ENCODE measurements at places on chromosomes 2 and 18.

GRCh38 chr2:10564876-10565445 is 116.8 kb upstream of the ODC1 start:
- DNase-seq, result no peak

- DNase-seq, result no peak
Observed at GRCh38 chr2:100283724-100284501, 38.4 kb downstream of the LONRF2 start.

GRCh38 chr2:23988371-23988770 is 21.5 kb upstream of the MFSD2B start:
- DNase-seq, result peak; percentile 44

DNA sequence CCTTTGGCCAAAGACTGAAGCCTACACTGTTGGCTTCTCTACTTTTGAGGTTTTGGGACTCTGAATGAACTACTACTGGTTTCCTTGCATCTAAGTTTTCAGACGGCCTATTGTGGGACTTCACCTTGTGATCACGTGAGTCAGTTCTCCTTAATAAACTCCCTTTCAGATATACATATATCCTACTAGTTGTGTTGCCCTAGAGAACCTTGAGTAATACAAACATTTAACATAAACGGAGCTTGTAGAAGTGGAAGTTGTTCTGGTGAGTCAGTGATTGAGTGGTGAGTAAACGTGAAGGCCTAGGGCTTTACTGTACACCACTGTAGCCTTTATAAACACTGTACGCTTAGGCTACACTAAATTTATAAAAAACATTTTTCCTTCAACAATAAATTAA is 107.2 kb upstream of the CDH2 start:
- DNase-seq, result no peak

DNA sequence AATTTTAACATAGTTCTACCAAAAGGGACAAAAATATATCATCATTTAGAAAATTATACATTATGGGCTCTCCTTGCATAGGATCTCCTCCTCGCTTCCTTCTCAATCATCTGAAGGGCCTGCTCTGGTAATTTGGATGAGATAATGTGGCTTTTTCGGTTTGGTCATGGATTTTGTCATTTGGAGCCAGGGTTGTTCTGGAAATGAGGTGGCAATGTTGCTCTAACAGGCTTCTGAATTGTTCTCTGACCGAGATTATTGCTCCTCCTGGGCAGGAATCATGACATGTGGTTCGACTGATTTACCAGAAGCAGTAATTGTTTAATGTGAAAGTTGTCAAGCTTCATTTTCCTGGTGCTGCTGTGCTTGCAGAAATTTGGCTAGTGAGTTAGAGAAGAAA is 194.7 kb upstream of the ERBB4 start:
- DNase-seq, result no peak

DNA sequence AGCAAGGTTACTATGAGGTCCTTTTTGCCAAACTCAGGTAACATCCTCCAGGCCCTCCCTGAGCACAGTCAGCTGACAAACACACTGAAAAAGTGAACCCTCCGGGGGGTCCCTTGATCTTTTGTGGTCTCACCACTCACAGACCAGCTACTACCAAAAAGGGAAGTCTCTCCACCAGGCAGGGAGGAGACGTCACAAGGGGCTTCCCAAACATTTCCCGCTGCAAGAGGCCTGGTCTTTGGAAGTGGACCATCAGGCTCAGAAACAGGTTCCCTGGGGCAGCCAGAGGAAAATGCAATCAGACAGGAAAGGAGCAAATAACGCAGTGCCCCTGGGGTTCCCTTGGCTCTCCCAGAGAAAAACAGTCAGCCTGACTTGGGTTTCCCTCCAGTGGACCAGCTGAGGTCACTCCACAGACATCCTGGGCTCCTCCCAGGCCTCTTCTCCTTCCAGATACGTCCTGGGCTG is 38.7 kb upstream of the POMC start:
- peak; percentile 95 for DNase-seq

Measured in common myeloid progenitor, CD34-positive (primary cell).